ENCODE measurements at places on chromosomes 11 and 22. TPM values are rescaled to one million over a fixed set of nuclear protein-coding genes. Genes with fewer than 3 reads are reported as not detected.

- no peak overlapping the region for H3K27ac ChIP-seq
- DNase-seq = no peak
- H3K36me3 ChIP-seq = no peaks in the 10 kb centered on the region
Observed at GRCh38 chr11:11324090-11324489, 29.0 kb downstream of the CSNK2A3 start.

DNA sequence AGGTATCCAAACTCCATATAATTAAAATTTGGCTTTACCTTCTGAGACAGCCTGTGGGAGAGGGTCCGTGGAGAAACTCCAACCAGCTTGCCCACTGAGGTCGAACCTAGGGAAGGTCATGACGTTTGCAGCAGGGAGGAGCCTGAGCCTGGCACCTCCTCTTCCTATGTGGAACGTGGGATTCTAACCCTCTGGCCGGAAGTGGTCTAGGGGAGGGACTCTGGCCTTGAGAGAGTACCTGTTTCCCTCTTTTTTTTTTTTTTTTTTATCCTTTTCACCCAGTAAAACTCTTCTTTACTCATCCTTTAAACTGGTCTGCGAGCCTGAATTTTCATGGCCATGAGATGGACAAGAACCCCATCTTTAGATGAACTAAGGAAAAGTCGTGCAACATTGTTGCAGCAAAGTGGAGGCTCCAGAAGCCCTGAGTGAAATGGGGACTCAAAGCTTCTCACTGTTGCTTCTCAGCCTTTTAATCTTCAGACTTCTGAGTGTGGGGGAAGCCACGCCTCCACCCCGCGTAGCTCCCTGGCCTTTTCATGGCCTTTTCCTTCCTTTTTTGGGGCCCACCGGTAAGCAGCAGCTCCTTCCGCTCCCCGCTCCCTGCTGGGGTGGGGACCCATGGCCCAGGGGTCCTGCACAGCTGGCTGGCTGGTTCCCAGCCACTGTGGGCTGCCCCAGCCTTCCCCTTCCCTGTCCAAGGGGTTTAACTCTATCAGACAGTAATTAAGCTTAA, 1359.9 kb downstream of the LRRC4C start:
- H3K27ac ChIP-seq = no peak overlapping the region
- no peak for DNase-seq
- H3K27me3 ChIP-seq = no peaks in the 10 kb centered on the region
- peaks cover 15% of the 10 kb centered on the region for H3K4me1 ChIP-seq

GRCh38 chr11:86081455-86081854, 12.6 kb upstream of the PICALM start:
- no peak overlapping the region for H3K4me3 ChIP-seq
- no peaks in the 10 kb centered on the region for H3K27me3 ChIP-seq
- no peak for DNase-seq

DNA sequence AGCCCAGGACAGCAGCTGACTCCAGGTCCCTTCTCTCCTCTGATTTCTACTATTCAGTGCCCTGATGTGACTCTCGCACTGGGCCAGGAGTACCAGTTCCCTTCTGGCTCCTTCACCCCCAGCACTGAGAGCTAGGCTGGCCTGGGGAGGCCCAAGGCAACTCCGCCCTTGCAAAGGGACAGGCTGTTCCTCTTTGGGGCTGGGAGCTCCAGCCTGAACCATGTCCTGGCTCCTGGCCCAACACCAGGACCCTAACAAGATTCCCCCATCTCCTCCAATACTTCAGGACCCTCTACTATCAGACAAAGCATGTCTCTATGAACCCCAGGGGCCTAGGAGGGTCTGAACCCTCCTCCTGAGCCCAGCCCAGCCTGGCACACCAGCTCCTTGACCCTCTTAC, 12.5 kb downstream of the CREB3L1 start:
- H3K4me1 ChIP-seq = peaks cover 49% of the 10 kb centered on the region
- H3K27me3 ChIP-seq = no peaks in the 10 kb centered on the region
- H3K36me3 ChIP-seq = no peaks in the 10 kb centered on the region
- DNase-seq = no peak
- H3K27ac ChIP-seq = peak overlapping the region; percentile 95
- no peak overlapping the region for H3K4me3 ChIP-seq

GRCh38 chr22:26417406-26417805, 11.7 kb upstream of the ASPHD2 start:
- peaks cover 17% of the 10 kb centered on the region for H3K4me1 ChIP-seq
- H3K36me3 ChIP-seq = no peaks in the 10 kb centered on the region
- H3K4me3 ChIP-seq = no peak overlapping the region
- DNase-seq = no peak

DNA sequence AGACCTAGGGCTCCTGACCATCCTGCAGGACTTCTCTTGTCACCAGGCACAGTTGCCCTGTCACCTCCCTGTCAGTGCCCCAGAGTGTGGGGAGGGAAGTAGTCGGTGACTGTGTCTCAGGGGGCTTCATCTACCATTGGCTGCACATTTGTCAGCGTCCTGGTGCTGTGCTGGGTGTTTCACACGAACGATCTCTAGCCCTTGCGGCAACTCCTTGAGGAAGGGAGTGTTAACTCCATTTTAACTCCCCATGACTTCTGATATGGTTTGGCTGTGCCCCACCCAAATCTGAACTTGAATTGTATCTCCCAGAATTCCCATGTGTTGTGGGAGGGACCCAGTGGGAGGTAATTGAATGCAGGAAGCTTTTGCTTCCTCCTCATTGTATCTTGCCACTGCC, 7.1 kb downstream of the TSKU start:
- no peak for DNase-seq
- peaks cover 23% of the 10 kb centered on the region for H3K36me3 ChIP-seq
- H3K27ac ChIP-seq = no peak overlapping the region

DNA sequence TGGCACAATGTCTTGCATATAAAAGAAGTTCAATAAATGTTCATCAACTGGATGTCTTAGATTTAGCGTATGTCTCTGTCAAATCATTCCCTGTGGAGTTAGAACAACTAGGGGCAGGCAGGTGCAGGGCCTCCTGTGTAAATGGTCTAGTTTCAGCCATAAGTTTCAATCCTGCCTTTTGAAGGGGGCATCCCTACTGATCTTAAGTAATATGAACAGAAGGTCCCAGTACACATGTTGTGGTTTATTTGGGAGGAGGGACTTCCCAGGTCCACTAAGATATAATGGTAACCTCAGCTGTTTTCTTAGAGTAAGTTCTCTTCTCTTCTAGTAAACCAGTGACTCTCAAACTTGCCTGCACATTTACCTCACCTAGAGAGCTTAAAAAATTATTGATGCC, 19.8 kb downstream of the TTC12 start:
- H3K27ac ChIP-seq = no peak overlapping the region
- peaks cover 42% of the 10 kb centered on the region for H3K36me3 ChIP-seq
- H3K4me3 ChIP-seq = no peak overlapping the region
- DNase-seq = no peak
- peaks cover 37% of the 10 kb centered on the region for H3K4me1 ChIP-seq

The ADM gene
- total RNA-seq = 12.8 TPM

The DENND6B gene
- total RNA-seq = 19.0 TPM

The NRGN gene
- total RNA-seq = 2.7 TPM

The UPK3A gene
- 0.87 TPM for total RNA-seq

The VSIG10L2 gene
- total RNA-seq = not detected
